ENCODE measurements at places on chromosomes 7 and 10.
A peak's percentile ranks its signal among the peaks of the same experiment; 100 is the strongest.

DNA sequence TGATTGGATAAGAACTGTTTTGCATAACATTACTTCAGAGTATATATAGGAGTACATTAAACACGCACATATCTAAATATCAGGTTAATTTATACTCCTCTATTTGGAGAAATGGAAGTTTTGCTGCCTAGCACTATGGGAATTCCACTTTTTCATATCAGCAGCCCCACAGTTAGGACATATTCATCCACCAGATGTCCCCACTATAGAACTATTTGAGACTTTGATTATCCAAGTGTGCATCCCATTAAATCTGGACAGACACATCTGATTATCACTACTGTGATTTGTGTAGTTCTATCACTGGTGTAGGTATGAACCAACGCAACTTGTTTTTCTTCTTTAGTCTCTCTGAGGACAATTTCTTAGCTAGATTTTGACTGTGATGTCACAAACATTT lies 345.7 kb downstream of the THSD7A start:
- no peak for DNase-seq

DNA sequence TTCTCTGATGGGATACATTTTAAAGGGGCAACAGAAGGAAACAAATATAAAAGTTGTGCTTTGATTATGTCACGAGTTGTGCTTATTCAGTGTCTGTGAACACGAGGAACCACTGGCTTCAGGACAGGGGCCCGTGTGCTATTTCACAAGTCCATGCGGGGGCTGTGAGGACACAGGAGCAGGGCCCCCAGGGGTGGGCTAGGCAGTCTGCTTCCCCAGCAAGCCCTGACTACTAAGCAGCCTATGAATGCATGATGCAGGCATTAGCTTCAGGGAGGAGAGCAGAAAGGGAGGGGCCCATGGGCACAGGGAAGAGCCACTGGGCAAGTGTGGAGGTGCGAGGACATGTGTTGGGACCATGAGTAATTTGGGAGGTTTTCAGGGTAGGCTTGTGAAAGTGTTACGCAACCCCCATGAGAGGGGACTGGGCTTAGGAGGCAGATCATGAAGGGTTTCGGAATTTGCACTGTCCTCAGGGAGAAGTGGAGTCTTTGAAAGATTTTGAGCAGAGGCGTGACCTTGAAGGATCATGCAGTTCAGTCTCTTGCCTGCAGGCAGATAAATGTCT lies 424.9 kb downstream of the CALN1 start:
- DNase-seq, result no peak

GRCh38 chr10:4663162-4663992 lies 162.6 kb upstream of the AKR1E2 start:
- peak; percentile 65 for DNase-seq

- no peak for DNase-seq
These were observed 39.3 kb downstream of the C1GALT1 start for GRCh38 chr7:7221599-7222038.

DNA sequence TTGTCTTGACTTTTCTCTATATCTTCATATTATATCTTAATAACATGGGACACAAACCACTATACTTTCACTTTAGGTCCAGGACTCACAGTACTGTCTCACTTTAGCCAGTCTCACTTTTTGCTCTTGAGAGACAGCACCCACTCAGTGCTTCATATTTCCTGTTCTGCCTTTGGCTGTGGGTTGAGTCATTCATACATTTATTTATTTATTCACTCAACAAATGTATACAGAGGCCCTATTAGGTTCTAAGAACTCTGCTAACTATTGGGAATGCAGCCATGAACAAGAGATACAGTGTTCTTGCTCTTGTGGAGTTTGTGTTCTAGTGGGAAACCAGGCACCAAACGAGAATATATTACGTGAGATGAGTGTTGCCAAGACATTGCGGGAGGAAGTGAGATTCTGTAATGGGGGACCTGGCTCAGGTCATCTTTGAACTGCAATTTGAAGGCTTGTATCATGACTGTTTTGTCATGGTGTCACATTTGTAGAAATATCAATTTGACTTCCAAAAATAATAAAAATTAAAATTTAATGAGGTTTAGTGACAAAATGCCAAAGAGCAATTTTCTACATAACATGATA lies 190.1 kb downstream of the SDHAF3 start:
- DNase-seq, result no peak

DNA sequence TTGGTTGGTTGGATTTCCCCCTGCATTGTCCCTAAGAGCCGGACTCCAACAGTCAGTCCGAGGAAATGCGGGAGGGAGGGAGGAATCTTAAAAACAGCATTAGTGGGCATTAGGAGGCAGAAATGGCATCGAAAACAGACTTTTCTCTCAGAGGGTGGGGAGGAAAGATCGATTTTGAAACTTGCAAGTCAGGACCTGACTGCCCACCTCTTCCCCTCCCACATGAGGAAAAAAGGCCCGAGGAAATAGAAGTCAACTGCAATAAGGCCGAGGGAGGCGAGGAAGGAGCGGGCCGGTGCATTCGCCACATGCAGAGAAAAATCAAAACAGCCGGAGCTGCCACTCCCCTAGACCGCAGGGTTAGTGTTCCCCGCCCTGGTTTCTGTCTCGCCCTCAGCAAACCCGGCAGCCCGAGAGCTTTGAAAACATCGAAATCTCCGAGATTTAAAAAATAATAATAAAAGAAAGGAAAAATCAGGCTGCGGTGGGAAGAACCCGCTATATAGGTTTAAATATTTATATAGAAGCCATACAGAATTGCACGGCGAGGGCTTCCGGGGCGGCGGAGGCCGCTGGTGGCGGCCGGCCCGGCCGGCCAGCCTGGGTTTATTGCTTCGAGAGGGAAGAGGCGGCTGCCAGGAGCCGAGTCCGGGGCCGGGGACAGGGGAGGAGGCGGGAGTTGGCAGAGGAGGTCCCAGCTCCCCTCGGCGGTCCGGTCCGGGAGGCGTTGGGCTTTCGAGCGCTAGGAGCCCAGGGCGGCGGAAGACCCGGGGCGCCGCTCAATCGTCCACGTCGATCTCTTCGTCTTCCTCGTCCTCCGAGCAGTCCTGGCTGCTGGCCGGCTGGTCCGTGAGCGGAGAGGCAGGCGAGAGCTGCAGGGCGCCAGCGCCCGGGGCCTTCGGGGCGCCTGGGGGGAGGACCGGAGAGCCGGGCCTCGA lies 2.5 kb downstream of the LBX1 start:
- no peak for DNase-seq

DNA sequence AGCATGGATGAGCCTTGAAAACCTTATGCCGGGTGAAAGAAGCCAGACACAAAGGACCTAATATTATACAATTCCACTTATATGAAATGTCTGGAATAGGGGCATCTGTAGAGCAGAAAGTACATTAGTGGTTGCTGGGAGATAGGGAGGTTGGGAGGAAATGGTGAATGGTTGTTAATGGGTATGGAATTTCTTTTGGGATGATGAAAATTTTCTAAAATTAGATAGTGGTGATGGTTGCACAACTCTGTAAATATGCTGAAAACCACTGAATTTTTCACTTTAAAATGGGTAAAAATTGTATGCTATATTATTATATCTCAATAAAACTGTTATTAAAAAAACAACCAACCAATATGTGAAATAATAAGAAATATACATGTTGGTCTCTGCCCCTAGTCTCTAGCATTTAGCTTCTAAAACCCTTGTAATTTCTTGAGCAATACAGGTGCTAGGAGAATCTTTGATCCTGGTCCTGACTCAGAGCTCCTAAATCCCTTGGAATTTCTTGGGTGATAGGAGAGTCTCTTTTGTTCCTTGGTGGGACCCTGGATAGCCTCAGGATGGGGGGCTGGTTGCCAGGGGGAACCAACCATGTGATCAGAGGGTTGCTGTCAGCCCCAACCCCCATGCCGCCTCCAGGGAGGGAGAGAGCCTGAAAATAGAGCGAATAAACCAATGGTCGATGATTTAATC lies 64.0 kb downstream of the TACR2 start:
- no peak for DNase-seq

DNA sequence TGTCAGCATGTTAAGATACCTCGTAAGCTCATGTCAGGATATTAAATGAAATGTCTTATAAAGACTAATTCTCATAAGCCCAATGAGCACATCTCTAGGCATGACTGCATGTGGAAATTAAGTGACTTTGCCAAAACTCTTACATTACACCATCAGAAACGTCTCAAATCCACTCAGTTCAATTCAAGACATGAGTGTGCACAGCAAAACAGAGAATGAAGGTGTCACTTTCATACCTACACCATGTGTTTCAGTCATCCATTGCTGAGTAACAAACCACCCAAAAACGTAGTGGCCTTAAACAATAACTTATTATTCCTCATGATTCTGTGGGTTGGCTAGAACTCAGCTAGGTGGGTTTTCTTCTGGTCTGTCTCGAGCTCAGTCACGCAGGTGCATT lies 99.8 kb downstream of the ATE1 start:
- no peak for DNase-seq

- peak; percentile 11 for DNase-seq
These were observed 131.4 kb downstream of the PRPF18 start for GRCh38 chr10:13717936-13718772.

DNA sequence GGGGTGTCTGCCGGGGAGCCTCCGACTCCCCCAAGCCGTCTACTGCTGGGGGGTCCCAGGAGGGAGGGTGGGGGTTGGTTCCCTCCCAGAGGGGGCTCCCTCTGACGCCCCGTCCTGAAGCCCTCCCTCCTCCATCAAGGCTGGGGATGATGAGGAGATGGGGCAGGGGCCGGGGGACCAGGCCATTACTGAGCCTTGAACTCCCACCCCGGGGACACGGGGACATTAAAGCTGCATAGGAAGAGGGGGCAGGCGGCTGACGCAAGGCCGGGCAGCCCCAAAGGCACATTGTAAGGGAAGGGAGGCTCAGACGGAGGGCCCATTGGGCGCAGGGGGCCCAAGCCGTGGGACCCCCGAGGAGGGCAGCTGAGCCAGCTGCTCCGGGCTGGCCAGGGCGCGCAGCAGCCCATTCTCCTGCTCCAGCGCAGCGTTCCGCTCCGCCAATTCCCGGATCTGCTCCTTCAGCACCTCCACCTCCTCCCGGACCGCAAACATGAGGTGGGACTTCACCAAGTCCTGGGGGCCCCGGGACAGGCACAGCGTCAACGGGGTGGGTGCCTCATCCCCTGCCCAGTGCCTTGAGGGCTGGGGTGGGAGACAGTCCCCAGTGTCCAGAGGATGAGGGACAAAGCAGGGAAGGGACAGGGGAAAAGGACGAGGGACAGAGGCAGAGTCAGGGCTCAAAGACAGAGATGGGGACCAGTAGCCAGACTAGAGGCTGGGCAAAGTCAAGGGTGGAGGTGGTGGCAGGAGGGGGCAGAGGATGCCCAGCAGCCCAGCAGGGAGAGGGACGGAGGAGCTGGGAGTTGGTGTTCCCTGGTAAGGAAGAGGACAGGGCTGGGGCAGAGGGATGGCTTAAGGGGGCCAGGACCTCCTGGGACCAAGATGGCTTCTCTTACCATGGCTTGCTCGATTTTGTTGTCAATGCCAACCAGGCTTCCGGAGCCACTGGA lies 2.9 kb upstream of the SPACDR start:
- DNase-seq, result no peak

- DNase-seq, result no peak
These were observed 69.8 kb downstream of the HDAC9 start for GRCh38 chr7:18565337-18565736.

DNA sequence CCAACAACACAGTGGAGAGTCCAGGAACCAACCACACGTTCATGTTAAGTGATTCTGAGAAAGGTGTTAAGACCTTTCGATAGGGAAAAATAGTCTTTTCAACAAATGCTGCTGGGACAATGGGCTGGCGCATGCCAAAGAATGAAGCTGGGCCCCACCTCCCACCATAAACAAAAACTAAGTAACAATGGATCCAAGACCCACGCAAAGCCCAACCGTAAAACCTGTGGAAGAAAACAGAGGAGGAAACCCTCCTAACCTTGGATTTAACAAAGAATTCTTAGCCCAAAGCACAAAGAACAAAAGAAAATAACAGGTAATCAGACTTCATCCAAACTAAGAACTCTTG lies 272.8 kb downstream of the ELFN1 start:
- no peak for DNase-seq

- no peak for DNase-seq
These were observed 270.8 kb upstream of the FZD8 start for GRCh38 chr10:35912615-35913569.

DNA sequence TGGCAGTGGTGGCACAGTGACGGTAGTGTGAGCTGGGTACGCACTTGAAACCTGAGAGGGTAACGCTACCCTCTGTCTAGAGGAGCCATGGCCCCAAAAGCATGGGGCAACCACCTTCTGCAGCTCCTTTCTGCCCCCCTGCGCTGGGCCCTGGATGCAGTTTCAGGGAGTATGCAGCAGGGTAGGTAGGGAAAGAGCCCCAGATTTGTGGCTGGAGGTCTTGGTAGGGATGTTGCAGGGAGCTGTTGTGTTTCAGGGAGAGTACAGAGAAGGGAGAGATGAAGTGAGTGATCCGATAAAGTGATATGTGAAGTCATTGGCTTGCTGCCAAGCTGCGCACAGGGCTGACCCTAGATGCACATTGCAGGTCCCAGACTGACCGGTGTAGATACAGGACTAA lies 2.7 kb upstream of the PGAM2 start:
- no peak for DNase-seq

DNA sequence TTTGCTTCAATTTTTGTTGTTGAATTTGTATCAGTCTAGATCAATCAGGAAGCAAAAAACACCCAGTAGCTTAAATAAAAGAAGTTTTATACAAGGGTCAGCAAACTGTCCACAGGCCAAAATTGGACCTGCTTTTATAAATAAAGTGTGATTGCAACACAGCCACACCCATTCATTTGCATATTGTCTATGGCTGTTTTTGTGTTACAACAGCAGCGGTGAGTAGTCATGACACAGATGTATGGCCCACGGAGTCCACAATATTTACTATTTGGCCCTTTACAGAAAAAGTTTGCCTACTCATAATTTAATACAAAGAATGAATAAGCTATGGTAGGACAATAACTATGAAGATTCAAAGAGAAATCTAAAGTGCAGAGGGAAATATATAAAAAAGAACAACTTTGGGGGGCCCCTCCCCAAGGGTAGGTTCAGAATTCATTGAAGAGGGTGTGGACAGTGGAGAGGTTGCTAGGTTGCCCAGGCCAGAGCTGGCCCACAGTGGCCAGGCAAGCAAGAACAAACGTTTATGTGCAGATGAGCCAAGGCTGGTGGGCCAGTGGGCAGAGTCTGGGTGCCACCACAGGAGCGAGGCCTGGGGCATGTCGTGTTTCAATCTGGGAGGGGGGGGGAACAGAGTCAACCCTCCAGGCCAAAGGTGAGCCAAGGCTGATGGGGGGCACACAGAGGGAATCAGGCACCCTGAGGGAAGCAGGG lies 47.0 kb upstream of the AMPH start:
- no peak for DNase-seq

GRCh38 chr7:23967949-23968599 lies 258.1 kb downstream of the STK31 start:
- DNase-seq, result no peak

- DNase-seq, result no peak
These were observed 10.4 kb downstream of the SYPL1 start for GRCh38 chr7:106101726-106102125.

DNA sequence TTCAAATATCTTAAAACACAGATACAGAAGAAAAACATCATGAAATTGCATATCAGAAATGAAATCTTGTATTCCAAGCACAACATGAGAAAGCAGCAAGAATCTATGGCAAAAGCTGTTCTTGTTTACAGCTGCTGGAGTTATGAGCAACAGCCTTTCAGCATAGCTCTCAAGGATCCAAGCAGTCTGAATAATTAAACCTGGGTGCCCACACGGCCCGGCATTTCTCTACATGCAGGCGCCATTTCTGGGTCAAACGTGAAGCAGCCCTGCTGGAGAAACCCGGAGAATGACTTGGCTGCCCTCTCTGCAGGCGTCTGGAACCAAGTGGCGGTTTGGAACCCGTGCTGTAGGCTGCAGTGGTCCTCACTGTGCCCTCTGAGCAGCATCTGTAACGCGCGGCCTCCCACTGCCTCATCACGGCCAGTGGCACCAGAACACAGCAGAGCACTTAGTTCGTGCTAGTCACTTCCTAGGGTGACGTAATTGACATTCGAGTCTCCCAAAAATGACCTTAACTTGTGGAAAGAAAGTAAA lies 213.0 kb downstream of the TCERG1L start:
- no peak for DNase-seq
